ENCODE measurements at places on chromosomes 5 and 9. TPM values are rescaled to one million over a fixed set of nuclear protein-coding genes. Genes with fewer than 3 reads are reported as not detected.

The PRELID2 gene
- 3.6 TPM for polyA plus RNA-seq

The RALGDS gene
- polyA plus RNA-seq: 50.3 TPM

GRCh38 chr9:77005216-77005615 lies 14.2 kb upstream of the FOXB2 start:
- DNase-seq: no peak

- DNase-seq: no peak
Measured at GRCh38 chr5:140235791-140236551, 61.0 kb downstream of the CYSTM1 start.

DNA sequence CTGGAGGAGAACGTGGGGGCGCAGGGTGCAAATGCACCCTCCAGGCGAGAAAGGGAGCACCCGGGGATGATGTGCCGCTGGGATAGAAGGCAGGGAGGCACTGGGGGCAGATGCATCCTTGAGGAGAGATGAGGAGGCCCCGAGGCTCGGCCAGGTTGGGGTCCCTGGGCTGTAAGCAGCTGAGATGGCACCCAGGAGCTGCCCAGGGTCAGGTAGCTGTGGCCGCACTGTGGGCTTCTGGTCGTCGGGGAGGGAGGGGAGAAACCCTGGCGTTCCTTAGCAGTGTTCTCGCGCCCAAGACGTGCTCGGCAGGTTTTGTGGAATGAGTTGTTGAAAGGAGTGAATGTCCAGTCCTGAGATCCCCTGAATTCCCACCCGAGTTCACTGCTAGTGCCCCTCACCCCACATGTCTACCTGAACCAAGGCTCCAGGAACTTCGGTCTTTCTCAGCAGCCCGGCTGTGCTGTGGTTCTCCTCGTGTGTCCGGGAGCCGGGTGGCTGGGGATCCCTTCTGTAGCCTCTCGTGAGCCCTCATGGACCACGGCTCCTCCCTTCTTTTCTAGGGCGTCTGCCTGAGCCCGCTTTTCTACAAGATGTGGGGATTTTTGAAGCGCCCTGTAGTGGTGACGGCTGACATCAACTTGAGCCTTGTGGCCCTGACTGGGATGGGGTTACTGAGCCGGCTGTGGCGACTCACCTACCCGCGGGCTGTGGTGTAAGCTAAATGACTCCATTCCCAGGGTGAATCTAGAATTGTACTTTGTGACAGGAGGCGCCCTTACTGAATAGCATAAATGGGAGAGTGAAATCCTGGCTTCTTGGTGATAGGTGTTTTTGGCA lies 1.1 kb downstream of the POMT1 start:
- no peak for DNase-seq

DNA sequence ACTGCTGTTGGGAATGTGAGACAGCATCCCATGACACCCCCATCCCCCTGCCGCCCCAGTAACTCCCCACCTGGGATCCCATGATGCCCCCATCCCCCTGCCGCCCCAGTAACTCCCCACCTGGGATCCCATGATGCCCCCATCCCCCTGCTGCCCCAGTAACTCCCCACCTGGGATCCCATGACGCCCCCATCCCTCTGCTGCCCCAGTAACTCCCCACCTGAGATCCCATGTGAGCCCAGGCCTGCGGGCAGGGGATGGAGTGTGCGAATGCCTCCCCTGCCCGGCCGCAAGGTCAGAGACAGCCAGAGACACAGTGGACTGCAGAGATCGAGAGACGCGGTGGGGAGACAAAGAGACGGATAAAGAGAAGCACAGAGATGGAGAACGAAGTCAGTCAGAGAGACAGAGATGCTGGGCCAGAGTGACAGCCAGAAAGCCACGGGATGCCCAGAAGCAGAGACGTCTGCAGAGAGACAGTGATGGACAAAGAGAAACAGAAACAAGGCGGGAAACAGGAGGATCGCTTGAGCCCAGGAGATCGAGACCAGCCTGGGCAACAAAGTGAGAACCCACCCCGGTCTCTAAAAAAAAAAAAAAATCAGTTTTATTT lies 992 bp downstream of the SH2D3C start:
- no peak for DNase-seq

DNA sequence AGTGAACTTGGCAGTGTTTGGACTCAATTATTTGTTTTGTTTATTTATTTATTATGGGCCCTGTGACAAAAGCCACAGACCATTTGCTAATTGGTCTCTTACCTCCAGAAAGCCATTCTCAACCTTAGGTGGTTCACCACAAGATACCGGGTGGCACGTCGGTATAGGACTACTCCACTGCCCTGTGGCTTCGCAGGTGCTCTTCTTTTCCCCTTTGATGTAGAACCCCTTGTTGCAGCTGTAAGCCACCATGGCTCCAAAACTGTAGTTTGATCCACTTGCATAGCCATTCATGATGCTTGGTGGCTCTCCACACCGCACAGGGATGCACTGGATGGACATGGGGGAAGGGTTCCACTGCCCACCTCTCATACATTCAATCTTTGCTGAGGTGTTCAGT lies 73.3 kb upstream of the TXNDC8 start:
- no peak for DNase-seq

All from forelimb muscle (tissue), 1 donor.